ENCODE measurements at places on chromosomes 13 and 19.

DNA sequence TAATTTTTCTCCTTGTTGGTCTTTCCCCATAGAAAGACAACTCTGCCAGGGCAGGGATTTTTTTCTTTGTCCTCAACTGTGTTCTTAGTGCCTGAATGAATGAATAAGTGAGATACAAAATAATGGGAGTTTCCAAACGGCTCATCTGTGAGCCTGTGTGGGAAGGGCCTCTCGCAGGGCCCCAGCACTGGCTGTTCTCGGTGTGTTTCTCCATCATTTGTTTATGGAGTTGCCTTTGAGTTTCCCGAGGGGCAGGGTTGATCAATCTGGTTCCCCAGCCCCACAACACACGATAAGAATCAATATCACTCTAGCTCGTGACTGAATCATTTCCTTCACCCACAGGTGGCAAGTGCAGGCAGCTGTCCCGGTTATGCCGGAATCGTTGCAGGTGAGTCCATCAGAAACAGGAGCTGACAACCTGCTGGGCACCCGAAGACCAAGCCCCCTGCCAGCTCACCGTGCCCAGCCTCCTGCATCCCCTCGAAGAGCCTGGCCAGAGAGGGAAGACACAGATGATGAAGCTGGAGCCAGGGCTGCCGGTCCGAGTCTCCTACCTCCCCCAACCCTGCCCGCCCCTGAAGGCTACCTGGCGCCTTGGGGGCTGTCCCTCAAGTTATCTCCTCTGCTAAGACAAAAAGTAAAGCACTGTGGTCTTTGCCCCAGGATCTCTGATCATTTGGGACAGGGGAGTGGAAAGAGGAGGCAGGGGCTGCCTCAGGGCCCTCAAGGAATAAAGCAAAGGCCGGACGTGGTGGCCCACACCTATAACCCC, 14.9 kb downstream of the FXYD5 start:
- DNase-seq = peak; percentile 31

GRCh38 chr19:8304841-8305621, 3.1 kb downstream of the CD320 start:
- DNase-seq = no peak

DNA sequence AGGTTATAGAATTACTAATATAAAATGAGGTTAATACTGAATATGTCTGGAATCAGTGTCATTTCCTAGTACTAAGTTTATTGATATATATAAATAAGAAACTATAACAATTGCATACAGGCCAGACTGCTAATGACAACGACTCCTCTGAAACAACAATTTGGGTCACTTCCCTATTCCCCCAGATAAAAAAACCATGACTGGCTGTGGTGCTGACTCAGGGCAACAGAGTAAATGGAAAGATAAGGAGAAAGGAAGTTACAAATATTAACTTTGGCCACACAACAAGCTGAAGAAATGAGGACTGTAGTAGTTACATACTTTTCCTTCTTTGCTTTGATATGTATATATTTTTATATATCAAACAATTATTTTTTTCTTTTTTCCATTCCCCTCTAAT, 263.7 kb upstream of the PCDH9 start:
- no peak for DNase-seq

- peak; percentile 56 for DNase-seq
These were observed 130.3 kb upstream of the LSM14A start for GRCh38 chr19:34041925-34042521.

GRCh38 chr13:51929699-51930098, 67.9 kb downstream of the CCDC70 start:
- DNase-seq = no peak

DNA sequence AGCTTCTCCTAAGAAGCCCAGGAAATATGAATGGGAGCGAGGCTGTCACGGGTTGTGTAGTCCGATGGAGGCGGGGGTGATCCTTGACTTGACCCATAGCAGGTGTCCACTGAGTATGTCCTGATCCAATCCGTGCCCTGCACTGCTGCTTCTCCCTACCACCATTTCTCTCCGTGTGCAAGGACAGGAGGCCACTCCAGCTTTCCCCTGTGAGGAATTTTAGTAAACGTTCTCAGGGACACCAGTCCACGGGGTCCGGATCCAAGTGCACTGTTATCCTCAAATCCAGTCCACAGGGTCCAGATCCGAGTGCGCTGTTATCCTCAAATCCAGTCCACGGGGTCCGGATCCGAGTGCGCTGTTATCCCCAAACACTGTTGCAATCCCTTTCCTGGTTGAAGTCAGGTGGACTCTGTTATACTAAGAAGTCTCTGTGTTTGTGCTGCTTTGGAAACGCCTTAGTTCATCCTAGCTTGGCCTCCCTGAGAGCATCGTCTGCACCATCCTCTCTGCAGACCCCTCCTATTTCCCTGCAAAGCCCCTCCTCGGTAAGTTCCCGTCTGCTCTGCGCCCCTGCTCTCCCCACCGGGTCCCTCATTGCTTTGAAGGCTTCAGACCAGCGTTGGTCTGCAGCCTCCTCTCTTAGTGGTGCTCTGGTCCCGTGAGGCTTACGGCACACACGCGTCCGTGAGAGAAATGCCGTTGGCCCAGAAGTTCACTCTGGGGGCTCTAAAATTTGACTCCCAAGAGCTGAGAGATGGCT, 303.5 kb downstream of the TEX29 start:
- no peak for DNase-seq

DNA sequence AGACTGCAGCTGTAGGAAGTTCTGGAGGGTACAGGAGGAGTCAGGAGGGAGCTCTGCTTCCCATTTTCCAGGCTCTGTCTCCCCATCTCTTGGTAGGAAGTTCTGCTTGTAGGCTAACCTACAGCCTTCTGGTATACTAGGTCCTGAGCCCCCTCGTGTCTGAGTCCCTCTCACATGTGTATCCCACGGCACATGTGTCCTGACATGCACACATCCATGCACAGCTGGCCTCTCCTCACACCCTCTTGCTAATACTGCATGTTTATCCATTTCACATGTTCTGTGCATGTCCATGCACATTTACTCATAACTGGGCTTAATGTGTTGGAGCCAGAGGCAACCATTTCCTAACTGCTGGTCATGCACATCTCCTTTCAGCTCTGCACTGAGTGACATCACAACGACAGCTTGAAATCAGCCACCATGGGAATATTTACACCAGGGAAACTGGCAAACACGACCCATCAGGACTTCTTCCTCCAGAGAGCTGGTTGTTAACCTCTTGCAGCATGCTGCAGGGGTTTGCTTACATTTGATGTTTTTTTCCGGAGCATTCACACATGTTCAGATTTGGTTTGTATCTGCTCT, 3.0 kb downstream of the CD209 start:
- no peak for DNase-seq

GRCh38 chr19:16588824-16589577, 16.8 kb upstream of the SLC35E1 start:
- DNase-seq = no peak

DNA sequence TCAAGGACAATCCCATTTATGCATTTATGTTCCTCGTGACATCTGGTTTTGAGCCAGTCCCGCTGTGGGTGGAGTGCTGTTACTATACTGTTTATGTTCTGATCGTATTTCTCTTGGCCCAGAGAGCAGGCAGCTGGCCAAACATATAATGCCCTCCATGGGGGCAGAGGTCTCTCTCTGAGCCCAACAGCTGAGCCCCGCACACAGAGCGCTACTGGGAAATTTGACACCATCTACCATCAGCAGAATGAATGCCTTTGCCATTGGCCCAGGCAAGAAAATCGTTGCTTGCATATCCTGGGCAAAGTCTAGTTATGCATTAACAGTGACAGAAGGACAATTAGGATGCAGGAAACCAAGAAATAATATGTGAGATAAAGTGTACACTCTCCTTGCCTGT, 126.8 kb upstream of the CACNA1A start:
- no peak for DNase-seq

DNA sequence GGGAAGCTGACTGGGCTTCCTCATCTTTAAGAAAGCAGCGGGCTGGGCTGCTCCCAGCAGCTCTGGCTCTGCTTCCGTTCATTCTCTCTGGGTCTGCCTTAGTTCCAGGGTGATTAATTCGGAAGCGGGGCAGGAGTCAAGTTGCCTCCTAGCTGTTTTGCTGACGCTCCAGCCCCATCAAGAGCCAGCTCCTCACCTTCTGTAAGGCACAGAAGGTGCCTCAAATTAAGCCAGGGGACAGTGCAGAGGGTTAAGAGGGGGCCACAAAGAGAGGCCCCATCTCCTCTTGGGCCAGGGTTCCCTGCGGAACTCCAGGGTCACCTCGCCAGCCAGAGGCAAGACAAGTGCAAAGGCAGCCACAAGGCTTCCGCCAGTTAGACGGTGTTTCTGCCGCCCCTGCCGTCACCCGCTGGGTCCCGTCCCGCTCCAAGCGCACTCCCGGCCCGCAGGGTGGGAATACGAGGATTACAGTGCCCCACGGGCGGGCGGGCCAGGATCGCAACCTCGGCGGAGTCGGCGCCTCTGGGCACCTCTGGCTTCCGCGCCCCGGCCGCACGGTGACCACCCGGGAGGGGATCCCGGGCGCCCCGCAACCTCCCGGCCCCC, 508 bp downstream of the SLC15A1 start:
- DNase-seq = no peak

GRCh38 chr13:102441085-102441484, 39.2 kb upstream of the FGF14 start:
- DNase-seq = no peak

GRCh38 chr19:30311911-30312310, 60.3 kb upstream of the ZNF536 start:
- DNase-seq = no peak

DNA sequence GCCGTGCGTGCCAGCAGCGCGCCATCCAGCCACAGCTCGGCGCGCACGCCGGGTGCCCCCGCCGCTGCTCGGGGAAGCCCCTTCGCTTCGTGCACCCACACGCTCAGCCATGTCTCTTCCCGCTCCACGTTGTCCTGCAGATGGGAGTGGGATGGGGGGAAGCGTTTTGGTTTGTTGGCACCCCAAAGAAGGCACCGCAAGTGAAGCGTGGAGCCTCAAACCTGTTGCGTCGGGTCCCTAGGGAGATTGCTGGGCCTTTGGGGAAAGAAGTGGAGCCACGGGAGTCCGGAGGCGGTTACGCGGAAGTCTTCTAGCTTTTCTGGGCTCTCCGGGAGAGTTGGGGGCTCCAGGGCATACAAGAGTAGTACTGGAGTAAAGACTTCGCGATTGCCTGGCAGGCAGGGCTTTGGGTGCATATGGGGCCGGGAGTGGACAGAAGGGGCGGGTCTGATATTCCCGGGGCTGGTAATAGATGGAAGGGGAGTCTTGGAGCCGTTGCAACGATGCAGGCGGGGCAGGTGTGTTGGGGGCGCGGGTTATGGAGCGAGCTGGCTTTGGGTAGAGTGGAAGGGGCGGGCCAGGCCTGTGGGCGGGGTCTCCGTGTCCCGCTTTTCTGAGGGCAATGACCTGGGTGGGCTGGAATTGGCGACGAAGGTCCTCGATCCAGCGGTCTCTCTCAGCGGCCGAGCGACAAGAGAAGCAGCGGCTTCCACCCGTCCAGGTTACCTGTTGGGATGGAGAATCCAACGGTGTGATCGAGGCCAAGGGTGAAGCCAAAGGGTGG, 6.5 kb downstream of the RASAL3 start:
- no peak for DNase-seq

Measured in stimulated activated naive CD4-positive, alpha-beta T cell treated with Interleukin-2 at 50 U/mL for 16 hours (primary cell).